Right atrium auricular region (tissue), 2 donors: ENCODE measurements at places on chromosomes 4 and X.
A peak's percentile ranks its signal among the peaks of the same experiment; 100 is the strongest.

DNA sequence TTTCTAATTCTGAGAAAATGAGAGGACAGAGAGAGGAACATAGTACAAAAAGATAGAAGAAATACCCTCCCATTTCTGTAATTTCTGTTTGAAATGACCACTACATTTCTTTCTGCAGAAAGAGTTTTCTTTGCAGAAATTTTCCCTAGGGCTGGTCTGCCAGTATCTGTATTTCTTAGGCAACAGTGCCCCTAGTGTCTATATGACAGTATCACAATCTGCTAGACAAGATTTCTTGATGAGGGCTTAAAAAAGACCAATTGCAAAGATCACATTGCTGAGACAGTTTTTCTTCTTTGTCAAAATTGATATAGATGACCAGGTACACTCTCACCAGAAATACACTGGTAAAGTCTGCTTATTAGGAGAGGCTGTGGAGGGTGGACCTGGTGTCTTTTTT, 81.0 kb upstream of the ZDHHC15 start:
- no peak for DNase-seq

DNA sequence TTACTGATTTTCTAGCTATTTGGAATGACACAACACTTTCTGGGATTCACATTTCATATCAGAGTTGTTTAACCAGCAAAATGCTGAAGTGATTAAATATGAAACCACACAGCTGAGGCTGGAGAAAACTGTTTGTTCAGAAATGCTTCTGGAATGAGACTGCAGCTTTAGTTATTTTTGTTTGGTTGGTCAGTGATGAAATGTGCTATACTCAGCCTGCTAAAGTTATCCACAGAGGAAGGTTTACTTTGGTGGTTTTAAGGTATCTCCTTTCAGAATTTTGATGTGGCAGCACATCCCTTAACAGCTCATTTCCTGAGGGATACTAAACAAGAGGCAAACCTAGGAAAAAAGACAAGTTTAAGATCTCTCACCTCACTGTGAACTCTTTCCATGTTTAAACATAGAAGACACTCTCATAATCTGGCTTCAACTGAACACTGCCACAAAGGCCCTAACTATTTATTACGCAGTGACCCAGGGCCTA, 106.6 kb upstream of the PDE5A start:
- no peak for DNase-seq

- peak; percentile 72 for DNase-seq
Observed at GRCh38 chr4:140094438-140095420, 59.3 kb downstream of the MAML3 start.

- DNase-seq, result no peak
Observed at GRCh38 chr4:8502836-8503585, 62.4 kb downstream of the TRMT44 start.

DNA sequence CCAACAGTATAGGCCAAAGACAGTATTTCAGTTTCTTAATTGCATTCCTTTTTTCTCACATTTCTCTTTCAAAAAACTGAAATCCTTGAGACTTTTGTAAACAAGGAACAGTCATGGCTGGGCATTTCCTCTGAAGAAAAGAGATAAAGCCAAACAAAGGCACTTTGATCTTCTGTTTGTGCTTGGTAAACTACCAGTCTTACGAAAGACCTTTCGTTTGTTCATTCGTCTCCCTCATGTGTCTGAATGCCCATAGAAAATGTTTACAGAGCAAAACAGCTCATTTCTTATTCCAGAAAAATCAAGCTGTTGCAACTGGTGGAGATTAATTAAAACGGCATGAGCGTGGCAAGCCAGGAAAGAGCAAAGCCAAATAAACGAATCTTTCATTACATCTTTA, 178.0 kb downstream of the GASK1B start:
- DNase-seq, result no peak

DNA sequence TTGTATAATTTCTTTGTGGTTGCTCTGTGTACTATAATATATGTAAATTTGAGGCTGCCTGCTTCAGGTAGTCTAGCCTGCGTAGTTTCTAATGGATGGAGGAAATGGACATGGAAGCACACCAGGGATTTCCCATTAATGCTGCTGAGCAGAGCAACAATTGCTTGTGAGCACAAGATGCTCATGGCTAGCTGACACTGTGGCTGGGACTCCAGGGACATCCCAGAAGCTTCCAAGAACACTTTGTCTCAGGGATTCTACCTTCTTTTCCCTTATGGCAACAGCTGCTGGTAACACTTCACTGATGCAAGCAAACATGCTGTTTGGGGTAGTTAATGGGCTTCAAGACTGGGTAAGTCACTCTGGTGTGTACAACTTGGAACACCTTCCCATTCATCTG, 66.1 kb downstream of the TENT5D start:
- no peak for DNase-seq

GRCh38 chr4:173573286-173573685, 43.3 kb upstream of the HAND2 start:
- DNase-seq, result no peak

DNA sequence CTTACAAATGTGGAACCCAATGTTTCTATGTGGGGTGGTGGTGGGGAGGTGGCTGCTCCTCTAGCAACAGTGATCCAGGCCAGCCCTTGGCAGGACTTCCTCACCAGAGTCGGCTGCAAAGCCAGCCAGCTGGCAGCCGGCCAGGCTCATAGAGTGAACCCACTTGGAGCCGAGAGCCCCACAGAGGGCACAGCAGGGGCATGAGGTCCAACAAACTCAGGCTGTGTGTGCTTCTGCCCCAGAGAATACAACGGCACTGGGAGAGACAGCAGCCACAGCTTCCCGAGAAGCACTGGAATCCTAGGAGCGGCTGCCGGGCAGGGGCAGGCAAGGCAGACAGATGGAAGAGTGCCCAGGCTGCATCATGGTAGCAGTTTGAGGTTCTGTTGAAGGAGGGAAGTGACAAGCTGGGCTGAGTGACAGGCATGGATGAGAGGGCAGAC, 23.5 kb upstream of the SOWAHD start:
- DNase-seq, result peak; percentile 61

DNA sequence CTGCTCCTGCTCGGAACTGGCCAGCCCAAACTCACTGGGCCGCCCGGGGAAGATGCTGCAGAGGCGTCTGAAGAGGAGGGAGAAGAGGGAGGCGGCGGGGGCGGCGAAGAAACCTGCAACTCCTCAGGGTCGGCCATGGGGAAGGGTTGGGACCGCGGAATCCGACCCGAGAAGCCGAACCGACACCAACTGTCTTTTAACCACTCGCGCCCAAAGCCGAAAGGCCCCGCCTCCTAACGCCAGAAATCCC, at the start of gene C4orf46:
C4orf46 (minus strand) TSS at position 223 of the 250 bp plus-strand sequence; CDS start at position 137, 86 bp downstream.
- DNase-seq, result no peak

DNA sequence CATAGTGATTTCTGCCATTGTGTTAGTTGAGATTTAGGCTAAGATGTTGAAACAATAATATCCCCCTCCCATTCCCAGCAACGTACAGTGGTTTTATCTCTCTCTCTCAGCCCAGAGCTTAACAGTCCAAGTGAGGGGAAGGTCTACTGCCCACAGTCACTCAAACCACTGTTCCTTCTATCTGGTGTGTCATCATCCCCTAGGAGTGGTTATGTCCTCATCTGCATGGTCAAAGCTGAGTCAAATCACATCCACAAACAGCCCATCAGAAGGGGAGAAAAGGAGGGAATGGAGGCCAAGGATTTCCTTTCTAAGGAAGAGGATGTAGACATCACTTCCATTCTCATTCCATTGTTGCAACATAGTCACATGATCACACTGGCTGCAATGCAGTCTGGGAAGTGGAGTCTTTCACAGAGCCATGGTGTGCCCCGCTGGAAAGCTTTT, 42.8 kb upstream of the CHRNA9 start:
- DNase-seq, result no peak

- DNase-seq, result no peak
Observed at GRCh38 chrX:119669424-119670037, 23.4 kb downstream of the SEPTIN6 start.

DNA sequence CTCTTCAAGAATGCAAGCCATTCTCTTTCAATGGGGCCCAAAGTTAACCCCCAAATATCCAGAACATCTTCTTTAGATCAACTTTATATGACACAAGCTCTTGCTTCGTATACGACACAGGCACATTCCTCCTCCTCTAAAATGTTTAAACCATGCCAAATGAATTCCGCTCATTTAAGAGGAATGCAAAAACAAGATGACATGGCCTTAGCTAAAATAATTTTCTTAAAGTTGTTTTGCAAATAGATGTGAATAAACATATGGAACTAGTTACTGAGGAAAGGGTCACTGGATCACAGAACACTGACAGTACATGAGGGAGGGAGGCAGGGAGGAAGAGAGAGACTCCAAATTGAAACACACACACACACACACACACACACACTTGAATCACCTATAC, 97.4 kb downstream of the RASL11B start:
- no peak for DNase-seq

- DNase-seq, result no peak
Observed at GRCh38 chr4:73615613-73616012, 4.6 kb downstream of the RASSF6 start.

DNA sequence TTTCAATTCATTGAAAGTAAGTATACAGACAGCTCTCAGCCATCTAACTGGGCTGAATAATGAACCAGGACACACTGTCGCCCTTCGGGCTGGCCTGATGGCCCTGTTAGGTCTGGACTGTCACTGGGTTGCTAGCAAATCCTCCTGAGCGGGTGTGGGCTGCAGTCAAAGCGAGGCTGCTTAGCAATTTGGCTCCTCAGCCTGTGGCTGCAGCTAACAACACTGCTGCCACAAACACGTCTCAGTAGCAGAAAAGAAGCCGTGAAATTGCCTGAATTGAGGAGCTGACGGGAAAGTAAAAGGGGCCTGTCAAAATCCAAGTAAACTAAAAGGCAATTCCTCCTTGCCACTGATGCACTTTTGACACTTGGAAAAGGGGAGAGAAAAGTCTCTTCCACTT, 72.8 kb downstream of the SMIM20 start:
- peak; percentile 38 for DNase-seq

DNA sequence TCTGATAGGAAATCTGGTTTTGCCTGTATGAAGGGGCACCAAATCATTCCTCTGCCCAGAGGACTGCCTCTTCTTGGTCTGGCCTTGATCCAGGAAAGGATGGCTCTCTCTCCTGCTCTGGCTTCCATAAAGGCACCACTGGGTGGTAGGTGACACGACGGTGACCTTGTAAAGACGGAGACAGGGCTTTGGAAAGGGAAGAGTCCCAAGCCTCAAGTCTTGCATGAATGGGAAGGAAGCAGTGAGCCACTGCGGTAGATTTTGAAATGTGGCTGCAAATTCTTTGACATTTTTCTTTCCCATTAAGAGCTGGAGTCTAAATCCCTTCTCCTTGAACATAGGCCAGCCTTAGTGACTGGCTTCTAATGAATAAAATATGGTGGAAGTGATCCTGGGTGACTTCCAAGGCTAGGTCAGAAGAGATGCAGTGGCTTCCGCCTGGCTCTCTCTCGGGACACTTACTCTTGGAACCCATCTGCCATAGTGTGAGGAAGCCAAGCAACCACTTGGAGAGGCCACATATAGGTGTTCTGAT, 347.4 kb downstream of the BCOR start:
- DNase-seq, result no peak
